CD14-positive monocyte (primary cell): ENCODE measurements at places on chromosomes 6 and 20. TPM values are rescaled to one million over a fixed set of nuclear protein-coding genes. Genes with fewer than 3 reads are reported as not detected.

Gene VIP
- not detected for polyA plus RNA-seq

DNA sequence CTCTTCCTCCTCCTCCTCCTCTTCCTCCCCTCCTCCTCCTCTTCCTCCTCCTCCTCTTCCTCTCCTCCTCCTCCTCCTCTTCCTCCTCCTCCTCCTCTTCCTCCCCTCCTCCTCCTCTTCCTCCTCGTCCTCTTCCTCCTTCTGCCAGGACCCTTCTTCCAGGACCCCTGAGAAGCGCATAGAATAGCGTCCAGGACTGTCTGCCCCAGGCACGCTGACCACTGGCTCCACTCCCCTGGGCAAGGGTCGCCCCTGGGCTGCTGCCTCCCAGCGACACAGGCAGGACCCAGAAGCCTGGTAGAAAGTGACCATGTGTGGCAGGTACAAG lies 42.4 kb upstream of the BHLHE23 start:
- no peaks in the 10 kb centered on the region for H3K27me3 ChIP-seq
- H3K4me3 ChIP-seq: no peak overlapping the region
- no peaks in the 10 kb centered on the region for H3K36me3 ChIP-seq
- no peak for DNase-seq

DNA sequence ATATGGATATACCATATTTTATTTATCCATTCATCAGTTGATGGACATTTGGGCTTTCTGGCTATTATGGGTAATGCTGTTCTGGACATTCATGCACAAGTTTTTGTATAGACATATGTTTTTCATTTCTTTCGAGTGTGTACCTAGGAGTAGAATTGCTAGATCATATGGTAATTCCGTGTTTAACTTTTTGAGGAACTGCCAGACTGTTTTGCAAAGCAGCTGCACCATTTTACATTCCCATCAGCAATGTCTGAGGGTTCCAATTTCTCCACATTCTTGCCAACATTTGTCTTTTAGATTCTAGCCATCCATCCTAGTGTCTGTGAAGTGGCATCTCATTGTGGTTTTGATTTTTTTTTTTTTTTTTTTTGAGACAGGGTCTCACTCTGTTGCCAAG lies 20.8 kb downstream of the SRC start:
- DNase-seq: peak; percentile 39
- peak overlapping the region; percentile 90 for H3K27ac ChIP-seq
- H3K36me3 ChIP-seq: peaks cover 12% of the 10 kb centered on the region
- peaks cover 38% of the 10 kb centered on the region for H3K4me1 ChIP-seq
- no peaks in the 10 kb centered on the region for H3K27me3 ChIP-seq
- peak overlapping the region; percentile 52 for H3K4me3 ChIP-seq

Gene SYCP2
- 0.15 and 1.2 TPM in 2 replicates for polyA plus RNA-seq

DNA sequence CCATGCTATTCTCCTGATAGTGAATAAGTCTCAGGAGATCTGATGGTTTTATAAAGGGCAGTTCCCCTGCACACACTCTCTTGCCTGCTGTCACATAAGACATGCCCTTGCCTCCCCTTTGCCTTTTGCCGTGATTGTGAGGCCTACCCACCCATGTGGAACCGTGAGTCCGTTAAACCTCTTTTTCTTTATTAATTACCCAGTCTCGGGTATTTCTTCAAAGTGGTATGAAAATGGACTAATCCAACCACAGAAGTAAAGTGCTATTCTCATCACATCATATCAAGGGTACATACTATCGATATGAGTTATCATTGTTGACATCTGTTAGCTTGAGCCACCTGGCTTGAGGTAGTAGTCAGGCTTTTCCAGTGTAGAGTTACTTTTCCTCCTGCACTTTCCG lies 2.3 kb downstream of the MANBAL start:
- peak overlapping the region; percentile 99 for H3K27ac ChIP-seq
- H3K36me3 ChIP-seq: peaks cover 18% of the 10 kb centered on the region
- H3K4me1 ChIP-seq: peaks cover 85% of the 10 kb centered on the region

Gene C4A
- 8.4 and 12.6 TPM in 2 replicates for polyA plus RNA-seq

DNA sequence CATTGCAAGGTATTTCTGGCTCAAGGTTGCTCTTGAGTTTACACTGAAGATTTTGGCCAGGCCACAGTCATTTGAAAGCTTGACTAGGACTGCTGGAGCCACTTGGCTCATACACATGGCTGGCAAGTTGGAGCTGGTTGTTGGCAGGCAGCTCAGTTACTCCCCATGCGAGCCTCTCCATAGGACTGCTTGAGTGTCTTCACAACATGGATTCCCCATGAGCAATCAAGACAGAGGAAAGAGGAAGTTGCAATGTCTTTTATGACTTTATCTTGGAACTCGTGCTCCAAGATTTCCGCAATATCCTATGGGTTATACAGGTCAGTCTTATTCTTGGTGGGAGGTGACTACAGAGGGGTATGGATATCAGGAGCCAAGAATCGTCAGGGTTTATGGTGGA lies 1.4 kb upstream of the MANBAL start:
- peaks cover 17% of the 10 kb centered on the region for H3K36me3 ChIP-seq
- H3K27me3 ChIP-seq: no peaks in the 10 kb centered on the region
- no peak overlapping the region for H3K4me3 ChIP-seq
- DNase-seq: peak; percentile 92
- peaks cover 35% of the 10 kb centered on the region for H3K4me1 ChIP-seq

- H3K4me3 ChIP-seq: peak overlapping the region; percentile 80
- peaks cover 24% of the 10 kb centered on the region for H3K4me1 ChIP-seq
- no peak overlapping the region for H3K27ac ChIP-seq
- H3K36me3 ChIP-seq: peaks cover 2% of the 10 kb centered on the region
- DNase-seq: peak; percentile 55
- peaks cover 24% of the 10 kb centered on the region for H3K27me3 ChIP-seq
Observed at GRCh38 chr20:64038565-64039292, 2.7 kb downstream of the C20orf204 start.

DNA sequence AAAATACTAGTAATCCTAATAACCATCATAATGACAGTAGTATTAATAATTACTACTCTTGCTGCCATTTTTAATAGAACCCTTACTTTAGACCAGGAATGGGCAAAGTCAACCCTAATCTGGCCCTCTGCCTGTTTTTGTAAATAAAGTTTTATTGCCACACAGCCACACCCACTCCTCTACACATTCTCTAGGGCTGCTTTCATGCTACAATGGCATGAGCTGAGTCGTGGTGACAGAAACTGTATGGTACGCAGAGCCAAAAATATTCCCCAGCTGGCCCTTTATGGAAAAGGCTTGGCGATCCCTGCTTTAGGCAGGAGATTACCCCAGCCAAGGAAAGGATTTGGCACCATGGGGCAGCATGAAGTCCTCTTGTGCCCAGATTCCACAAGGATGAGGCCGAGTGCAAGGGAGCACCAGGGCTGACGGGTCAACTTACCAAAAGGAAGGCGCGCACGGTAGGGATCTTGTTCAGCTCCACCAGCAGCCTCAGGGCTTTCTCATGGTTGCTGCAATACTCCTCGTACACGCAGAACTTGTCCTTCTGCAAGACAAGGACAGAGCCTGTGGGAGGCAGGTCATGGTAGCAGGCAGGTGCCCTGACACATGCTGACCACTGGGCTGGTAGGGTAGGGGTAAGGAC lies 93.6 kb downstream of the PREX1 start:
- peaks cover 32% of the 10 kb centered on the region for H3K4me1 ChIP-seq
- H3K4me3 ChIP-seq: no peak overlapping the region
- H3K27me3 ChIP-seq: no peaks in the 10 kb centered on the region

Gene LINC00237
- polyA plus RNA-seq: 0.31 TPM

DNA sequence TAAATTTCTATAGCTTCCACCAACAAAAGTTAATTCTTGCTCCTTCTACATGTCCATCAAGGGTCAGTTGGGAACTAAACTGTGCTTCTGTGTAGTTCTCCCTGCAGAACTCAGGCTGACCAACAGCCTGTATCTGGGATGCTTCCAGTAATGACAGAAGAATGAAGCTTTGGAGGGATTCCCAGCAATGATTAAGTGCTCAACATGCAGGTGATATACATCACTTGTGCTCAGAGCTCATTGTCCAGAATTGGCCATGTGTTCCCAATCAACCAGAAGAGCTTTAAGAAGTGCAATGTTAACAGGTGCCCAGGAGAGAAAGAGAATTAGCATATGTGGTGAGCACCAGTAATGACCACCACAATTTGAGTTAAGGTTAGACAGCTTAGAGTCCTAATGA lies 37.4 kb upstream of the SNRPB2 start:
- no peak for DNase-seq
- no peaks in the 10 kb centered on the region for H3K36me3 ChIP-seq

DNA sequence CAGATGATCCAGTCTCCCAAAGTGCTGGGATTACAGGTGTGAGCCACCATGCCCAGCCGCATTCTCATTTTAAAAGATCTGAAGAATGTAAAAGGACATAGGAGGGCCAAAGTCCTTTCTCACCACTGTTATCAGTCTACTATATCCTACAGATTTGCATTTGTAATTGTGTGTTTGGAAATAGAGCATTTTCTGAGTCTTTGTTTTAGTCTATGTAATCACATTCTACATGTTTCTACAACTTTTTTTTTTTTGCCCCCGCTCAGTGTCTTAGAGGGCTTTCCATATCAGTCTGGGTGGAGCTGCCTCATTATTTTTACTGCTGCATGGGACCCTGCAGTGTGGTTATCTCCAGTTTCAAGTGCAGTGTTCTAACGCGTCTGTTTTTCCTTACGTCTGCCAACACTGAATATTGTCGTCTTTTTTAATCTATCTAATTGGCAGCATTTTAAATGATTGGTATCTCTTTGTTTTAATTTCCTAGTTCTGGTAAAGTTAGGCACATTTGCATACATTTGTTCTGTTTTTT lies 7.8 kb downstream of the CUL9 start:
- peaks cover 78% of the 10 kb centered on the region for H3K36me3 ChIP-seq
- DNase-seq: no peak
- H3K4me3 ChIP-seq: no peak overlapping the region
- H3K4me1 ChIP-seq: no peaks in the 10 kb centered on the region
- H3K27me3 ChIP-seq: no peaks in the 10 kb centered on the region
- no peak overlapping the region for H3K27ac ChIP-seq

DNA sequence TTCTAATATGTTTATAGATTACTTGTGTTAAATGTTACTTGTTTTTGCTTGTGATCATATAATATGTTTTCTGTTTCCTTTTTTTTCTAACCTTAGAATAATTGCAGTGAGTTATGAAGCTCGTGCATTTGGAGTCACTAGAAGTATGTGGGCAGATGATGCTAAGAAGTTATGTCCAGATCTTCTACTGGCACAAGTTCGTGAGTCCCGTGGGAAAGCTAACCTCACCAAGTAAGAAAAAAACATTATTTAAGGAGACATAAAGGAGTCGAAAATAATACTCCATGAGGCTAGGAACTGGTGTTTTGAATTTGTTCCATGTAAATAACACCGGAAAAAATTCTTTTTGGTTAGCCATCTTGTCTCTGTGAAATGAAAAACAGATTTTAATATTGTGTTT lies 6.9 kb downstream of the POLH start:
- no peaks in the 10 kb centered on the region for H3K4me1 ChIP-seq
- DNase-seq: no peak
- no peak overlapping the region for H3K27ac ChIP-seq
- H3K4me3 ChIP-seq: no peak overlapping the region
- peaks cover 65% of the 10 kb centered on the region for H3K36me3 ChIP-seq

GRCh38 chr6:130993292-130993765 lies 69.7 kb downstream of the EPB41L2 start:
- no peaks in the 10 kb centered on the region for H3K36me3 ChIP-seq
- DNase-seq: no peak
- no peak overlapping the region for H3K27ac ChIP-seq
- H3K4me1 ChIP-seq: no peaks in the 10 kb centered on the region
- no peak overlapping the region for H3K4me3 ChIP-seq

GRCh38 chr6:12911427-12911826 lies 194.9 kb downstream of the PHACTR1 start:
- no peak overlapping the region for H3K27ac ChIP-seq
- no peaks in the 10 kb centered on the region for H3K36me3 ChIP-seq
- H3K4me3 ChIP-seq: no peak overlapping the region
- H3K4me1 ChIP-seq: peaks cover 16% of the 10 kb centered on the region

Gene CPNE1
- 153 and 154 TPM in 2 replicates for polyA plus RNA-seq

DNA sequence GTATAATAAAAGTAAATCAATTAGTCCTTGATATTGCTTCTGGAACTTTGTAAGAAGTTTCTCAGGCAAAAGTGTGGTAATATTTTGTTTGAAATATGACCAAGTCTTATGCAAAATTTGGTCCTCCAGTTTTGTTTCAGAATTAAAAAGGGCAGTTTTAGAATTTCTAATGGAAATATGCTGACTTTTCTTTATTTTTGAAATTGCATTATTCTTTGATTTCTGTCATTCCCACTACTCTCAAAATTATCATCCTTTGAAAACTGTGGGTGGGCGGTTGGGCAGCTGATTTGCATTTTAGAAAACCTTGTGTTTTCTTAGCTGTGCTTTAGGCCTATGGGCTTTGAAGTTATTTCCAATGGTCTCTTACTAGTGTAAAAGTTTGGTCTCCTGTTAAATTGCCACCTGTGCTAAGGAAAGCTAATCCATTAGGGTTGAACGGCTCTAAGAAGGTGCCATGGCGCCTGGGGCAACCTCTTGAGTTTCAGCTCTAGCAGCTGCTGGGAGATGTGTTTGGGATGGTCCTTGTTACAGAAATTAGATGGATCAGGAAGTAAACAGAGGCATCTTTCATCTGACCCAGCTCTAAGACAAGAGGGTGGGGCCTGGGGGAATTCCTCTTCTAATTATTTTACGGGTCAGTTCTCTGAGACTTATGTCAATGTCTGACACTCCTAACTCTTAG lies 880.8 kb upstream of the SLC35B3 start:
- H3K27me3 ChIP-seq: no peaks in the 10 kb centered on the region
- H3K36me3 ChIP-seq: no peaks in the 10 kb centered on the region
- DNase-seq: no peak
- H3K4me1 ChIP-seq: no peaks in the 10 kb centered on the region
- no peak overlapping the region for H3K27ac ChIP-seq

DNA sequence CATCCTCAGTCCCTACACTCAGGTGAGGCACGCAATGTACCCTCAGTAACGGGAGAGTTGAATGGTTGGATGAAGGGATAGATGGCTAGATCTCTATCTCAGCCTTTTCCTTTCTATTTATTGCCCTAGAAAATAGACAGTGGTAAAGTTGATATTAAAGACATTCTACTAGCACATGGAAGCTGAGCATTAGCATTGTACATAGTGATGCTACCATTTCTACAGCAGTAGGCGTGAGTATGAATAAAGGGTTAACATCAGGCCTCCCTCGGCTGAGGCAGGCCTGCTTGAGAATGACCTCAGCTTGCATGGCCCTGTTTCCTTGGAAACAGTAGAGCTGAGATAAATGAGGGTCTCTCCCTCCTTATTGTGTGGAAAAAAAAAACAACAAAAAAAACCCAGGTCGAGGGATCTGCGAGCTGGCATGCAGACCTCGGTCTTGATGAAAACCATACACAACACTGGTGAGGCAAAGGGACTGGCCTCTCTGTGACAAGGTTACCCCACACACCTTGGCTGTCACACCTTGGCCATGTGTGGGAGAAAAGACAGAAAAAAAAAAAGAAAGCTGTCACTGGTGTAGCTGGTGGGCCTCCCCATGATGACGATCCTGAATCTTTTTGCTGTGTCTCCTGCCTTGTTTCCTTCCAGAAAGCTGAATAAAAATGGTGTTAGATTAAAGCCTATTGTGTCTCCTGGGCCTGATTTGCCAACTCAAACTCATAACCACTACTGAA lies 160.0 kb downstream of the HACE1 start:
- no peak overlapping the region for H3K27ac ChIP-seq
- H3K4me3 ChIP-seq: no peak overlapping the region
- H3K27me3 ChIP-seq: no peaks in the 10 kb centered on the region
- no peak for DNase-seq
- H3K4me1 ChIP-seq: peaks cover 6% of the 10 kb centered on the region
